Kidney (tissue), 22 donors: ENCODE measurements at places on chromosomes 7 and 10. TPM values are rescaled to one million over a fixed set of nuclear protein-coding genes. Genes with fewer than 3 reads are reported as not detected.

The KAZALD1 gene
- 9.8 TPM for total RNA-seq

The ACSM6 gene
- not detected for total RNA-seq

The TWNK gene
- total RNA-seq = 8.9 TPM

The PSMA2 gene
- 60.5 TPM for total RNA-seq

The UNCX gene
- total RNA-seq = 2.0 TPM

The CFAP70 gene
- 6.0 TPM for total RNA-seq

The OPN4 gene
- not detected for total RNA-seq

The MYPN gene
- 0.06 TPM for total RNA-seq

The PTPRZ1 gene
- total RNA-seq = 0.98 TPM

The TAS2R3 gene
- total RNA-seq = 2.7 TPM

The NUDT13 gene
- total RNA-seq = 3.3 TPM

The SLC16A9 gene
- total RNA-seq = 15.5 TPM

The NRG3 gene
- total RNA-seq = 5.4 TPM

The ADAM12 gene
- 3.3 TPM for total RNA-seq

The RNF133 gene
- total RNA-seq = 1.3 TPM

The CLDN3 gene
- 180 TPM for total RNA-seq

The LIPF gene
- total RNA-seq = not detected

The TUBGCP2 gene
- total RNA-seq = 61.4 TPM

The SDK1 gene
- 38.3 TPM for total RNA-seq

The PHKG1 gene
- total RNA-seq = 0.91 TPM

The NODAL gene
- total RNA-seq = not detected

The NPFFR1 gene
- total RNA-seq = 0.09 TPM

The PDE1C gene
- total RNA-seq = 5.5 TPM

The TMEM254 gene
- total RNA-seq = 21.1 TPM

The CPVL gene
- 133 TPM for total RNA-seq

The NOS3 gene
- total RNA-seq = 51.7 TPM

The SH2D4B gene
- total RNA-seq = 0.09 TPM

The MEOX2 gene
- total RNA-seq = 1.2 TPM

The AGR3 gene
- total RNA-seq = 20.3 TPM

The TCAF2 gene
- 4.2 TPM for total RNA-seq

The CYP51A1 gene
- total RNA-seq = 55.8 TPM

The AKR1D1 gene
- total RNA-seq = not detected

The SPDYE11 gene
- not detected for total RNA-seq

The DHX32 gene
- total RNA-seq = 33.2 TPM

The GPR26 gene
- not detected for total RNA-seq

The SKIDA1 gene
- total RNA-seq = 2.9 TPM

The AKR1C2 gene
- total RNA-seq = 16.3 TPM

The OGDHL gene
- 82.8 TPM for total RNA-seq

The DENND2A gene
- 18.0 TPM for total RNA-seq

The LBX1 gene
- total RNA-seq = not detected

The TACR2 gene
- 0.38 TPM for total RNA-seq

The PDGFA gene
- total RNA-seq = 53.0 TPM

The FAM13C gene
- total RNA-seq = 8.8 TPM

The CYP3A4 gene
- total RNA-seq = not detected

The LCOR gene
- 48.5 TPM for total RNA-seq

The HABP2 gene
- total RNA-seq = 25.6 TPM

The WDFY4 gene
- total RNA-seq = 13.3 TPM

The TMEM270 gene
- 0.50 TPM for total RNA-seq

The ANKRD7 gene
- 3.0 TPM for total RNA-seq

The CLEC5A gene
- 2.9 TPM for total RNA-seq

The TRIL gene
- 6.1 TPM for total RNA-seq

The MUC3A gene
- total RNA-seq = 39.1 TPM
